Uterus (tissue), 4 donors: ENCODE measurements at places on chromosomes 2 and 18.

- no peaks in the 10 kb centered on the region for H3K4me1 ChIP-seq
- H3K27me3 ChIP-seq = no peaks in the 10 kb centered on the region
- no peak overlapping the region for H3K27ac ChIP-seq
- no peak for DNase-seq
Observed at GRCh38 chr2:123695426-123695825, 329.7 kb upstream of the CNTNAP5 start.

DNA sequence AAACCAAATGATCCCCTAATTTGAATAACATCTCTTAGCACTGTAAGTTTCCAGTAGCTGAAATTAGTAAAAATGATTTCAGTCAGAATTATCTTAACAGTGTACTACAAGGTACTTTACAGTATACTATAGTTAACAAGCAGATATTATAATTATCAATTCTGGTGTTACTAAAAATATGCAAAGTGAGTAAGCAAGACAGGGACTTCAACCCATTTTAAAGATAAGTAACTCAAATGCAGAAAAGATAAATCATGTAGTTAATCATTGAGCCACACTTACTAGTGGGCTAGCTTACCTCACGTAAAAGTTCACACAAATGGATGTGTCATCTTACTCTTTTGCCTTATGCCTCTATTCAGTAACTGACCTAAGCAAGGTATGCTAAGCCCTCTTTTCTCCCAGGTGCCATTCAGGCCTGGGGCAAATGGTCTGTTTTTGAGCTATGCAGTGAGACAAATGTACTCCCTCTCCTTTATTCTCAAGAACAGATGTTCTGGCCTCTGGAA is 101.0 kb downstream of the NBAS start:
- no peak overlapping the region for H3K4me3 ChIP-seq
- no peaks in the 10 kb centered on the region for H3K36me3 ChIP-seq
- DNase-seq = no peak
- H3K4me1 ChIP-seq = no peaks in the 10 kb centered on the region

DNA sequence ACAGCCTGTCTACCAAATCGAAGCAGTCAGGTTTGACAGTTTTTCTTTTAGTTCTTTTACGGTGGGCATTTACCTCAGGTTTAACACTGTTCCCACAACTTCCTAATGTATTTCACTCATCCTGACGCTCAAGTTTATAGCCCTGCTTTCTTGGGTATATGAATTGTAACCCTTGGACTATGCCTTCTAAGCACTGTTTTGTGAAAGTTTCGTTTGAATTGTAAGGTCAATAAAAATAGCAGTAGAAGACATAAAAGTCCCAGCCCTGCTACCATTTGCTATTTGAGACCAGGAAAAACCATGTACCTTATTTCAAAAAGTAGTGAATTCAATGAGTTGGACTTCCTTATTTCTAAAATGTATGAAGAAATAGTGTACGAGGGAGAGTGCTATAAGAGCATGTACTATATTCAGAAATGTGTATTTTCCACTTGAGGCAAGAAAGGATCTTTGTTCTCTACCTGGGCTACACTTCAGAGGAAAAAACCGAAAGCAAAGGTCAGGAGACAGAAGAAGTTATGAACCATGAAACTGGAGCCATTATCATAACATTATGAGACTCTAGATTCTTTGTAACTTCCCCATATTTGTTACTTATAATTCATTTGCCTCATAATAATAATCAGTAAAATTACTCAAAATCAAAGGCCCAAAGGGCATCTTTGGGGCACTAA is 1.9 kb upstream of the ZC3H15 start:
- H3K27me3 ChIP-seq = no peaks in the 10 kb centered on the region
- no peak overlapping the region for H3K27ac ChIP-seq
- H3K4me1 ChIP-seq = peaks cover 7% of the 10 kb centered on the region
- DNase-seq = no peak
- H3K36me3 ChIP-seq = no peaks in the 10 kb centered on the region
- H3K4me3 ChIP-seq = no peak overlapping the region

DNA sequence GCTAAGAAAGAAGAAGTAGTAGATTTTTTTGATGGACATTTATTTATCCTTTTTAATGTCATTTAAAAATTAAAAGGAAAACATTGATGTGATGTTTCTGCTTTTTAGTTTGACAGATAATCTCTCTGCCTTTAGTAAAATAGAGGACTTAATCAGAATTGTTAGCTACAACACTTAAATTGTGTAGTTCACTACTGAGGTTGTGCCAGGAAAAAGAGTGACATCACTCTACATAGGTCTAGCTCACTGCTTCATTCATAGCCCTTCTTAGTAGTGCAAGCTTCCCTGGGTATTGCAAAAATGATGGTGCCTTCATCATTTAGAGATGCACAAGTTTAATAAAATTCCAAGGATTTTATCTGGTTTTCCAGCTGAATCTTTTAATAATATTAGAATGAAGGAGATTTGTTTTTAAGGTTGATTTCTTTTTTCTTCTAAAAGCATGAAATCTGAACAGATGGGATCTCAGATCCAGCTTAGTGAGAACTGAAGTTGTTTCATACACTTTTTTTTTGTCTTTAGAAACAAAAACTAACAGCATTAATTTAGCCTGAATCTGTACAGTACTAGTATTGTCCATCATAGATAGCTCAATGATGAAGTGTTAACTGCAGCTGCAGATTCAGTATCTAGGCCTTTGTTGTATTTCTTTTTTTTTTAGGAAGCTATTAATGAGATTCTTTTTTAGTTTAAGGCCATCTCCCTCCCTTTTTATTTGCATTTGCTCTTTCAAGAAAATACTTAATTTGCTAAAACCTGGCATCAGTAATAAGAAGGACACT is 20.6 kb upstream of the TMEFF2 start:
- no peak for DNase-seq
- H3K4me3 ChIP-seq = no peak overlapping the region
- H3K27ac ChIP-seq = no peak overlapping the region
- H3K27me3 ChIP-seq = no peaks in the 10 kb centered on the region

DNA sequence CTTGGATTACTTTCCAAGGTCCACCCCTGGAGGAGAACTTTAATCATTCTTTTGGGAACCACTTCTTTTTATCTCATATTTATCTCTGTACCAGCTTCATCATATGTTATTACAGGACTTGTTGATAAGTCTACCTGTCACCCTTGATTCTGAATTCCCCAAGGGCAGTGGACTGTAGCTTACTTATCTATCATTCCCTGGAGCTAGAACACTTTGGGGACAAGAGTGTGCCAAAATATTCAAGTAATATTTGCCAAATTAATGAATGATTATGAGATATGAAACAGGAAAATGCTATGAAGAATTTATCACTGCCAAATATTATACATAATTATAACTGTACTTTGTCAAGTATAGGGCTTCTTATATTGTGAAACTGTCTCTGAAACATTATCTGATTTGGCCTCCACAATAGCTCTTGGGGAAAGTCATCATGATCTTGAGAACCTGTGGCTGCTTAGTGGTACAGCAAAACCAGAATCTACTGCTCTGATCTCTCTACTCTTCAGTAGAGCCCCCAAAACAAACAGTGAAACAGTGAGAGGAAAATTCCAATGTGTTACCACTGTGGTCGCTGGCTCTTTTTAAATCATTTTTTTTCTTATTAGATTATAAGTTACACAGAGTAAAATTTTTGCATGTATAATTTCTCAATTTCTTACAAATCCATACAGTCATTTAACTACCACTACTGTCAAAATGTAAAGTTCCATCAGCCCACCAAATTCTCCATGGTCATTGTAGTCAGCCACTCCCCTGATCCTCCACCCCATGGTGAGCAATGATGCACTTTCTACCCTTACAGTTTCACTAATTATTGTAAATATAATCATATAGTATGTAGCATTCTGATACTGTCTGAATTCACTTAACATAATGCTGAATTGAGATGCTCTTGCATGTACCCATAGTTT is 197.5 kb downstream of the PIEZO2 start:
- DNase-seq = no peak
- H3K27ac ChIP-seq = no peak overlapping the region
- H3K27me3 ChIP-seq = no peaks in the 10 kb centered on the region
- H3K36me3 ChIP-seq = no peaks in the 10 kb centered on the region
- H3K4me3 ChIP-seq = no peak overlapping the region
- no peaks in the 10 kb centered on the region for H3K4me1 ChIP-seq

DNA sequence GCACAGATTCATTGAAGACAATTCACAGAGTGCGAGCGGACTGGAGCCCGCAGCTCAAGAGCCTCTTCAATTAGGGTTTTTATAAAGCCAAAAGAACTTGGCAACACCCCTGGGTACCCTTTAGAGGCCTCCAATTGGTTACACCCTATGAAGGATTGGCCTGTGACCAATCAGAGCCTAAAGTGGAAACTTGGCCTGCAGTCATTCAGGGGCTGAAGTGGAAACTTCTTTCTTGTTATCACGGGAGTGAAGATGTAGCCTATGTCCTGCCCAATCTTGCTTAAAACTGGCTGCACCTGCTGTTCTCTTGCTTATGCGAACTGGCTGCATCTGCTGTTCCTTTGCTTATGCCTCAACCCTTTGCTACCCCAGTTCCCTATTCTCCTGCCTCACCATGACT is 1.8 kb upstream of the HJURP start:
- no peak for DNase-seq
- no peak overlapping the region for H3K27ac ChIP-seq
- H3K36me3 ChIP-seq = no peaks in the 10 kb centered on the region
- no peaks in the 10 kb centered on the region for H3K4me1 ChIP-seq

GRCh38 chr2:168517816-168518215 is 61.7 kb downstream of the CERS6 start:
- H3K27ac ChIP-seq = peak overlapping the region; percentile 75
- no peak for DNase-seq
- no peak overlapping the region for H3K4me3 ChIP-seq
- no peaks in the 10 kb centered on the region for H3K36me3 ChIP-seq
- no peaks in the 10 kb centered on the region for H3K4me1 ChIP-seq
- H3K27me3 ChIP-seq = no peaks in the 10 kb centered on the region

DNA sequence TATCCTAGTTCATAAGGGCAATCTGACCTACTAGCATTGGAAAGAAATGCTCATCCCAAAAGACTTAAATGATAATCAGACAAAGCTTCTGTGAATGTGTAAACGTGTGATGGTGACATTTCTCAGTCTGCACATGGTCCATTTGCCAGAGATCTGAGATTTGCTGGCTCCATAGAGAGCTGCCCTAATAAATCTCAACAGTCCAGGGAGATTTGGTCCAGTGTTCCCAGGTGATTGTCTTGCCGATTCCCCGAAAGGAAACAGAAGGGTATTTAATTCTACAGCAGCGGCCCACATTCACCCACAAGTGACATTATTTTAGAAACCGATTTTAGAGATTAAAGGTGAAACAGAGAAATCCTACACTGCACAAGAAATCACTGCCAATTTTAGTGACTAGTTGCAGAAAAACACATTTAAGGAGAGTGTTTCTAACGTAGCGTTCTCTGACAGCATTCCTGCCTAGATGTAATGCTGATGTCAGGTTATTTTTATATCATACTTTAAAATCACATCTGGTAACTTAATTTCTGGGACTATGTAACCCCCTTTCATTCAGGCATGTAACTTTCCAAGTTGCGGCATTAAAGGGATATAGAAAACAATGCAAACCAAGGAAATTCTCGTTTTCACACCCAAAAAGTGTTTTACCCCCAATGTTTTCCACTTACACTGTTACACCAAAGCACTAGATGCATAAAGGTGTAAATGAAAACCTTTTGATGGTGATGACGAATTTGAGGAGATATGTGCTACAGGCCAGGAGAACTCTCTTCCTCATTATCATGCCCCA is 231.9 kb upstream of the FN1 start:
- no peak for DNase-seq
- peak overlapping the region; percentile 55 for H3K27ac ChIP-seq
- H3K36me3 ChIP-seq = no peaks in the 10 kb centered on the region

- no peaks in the 10 kb centered on the region for H3K4me1 ChIP-seq
- H3K27me3 ChIP-seq = no peaks in the 10 kb centered on the region
- DNase-seq = no peak
- H3K36me3 ChIP-seq = no peaks in the 10 kb centered on the region
Observed at GRCh38 chr2:22037274-22037673, 913.5 kb downstream of the TDRD15 start.

DNA sequence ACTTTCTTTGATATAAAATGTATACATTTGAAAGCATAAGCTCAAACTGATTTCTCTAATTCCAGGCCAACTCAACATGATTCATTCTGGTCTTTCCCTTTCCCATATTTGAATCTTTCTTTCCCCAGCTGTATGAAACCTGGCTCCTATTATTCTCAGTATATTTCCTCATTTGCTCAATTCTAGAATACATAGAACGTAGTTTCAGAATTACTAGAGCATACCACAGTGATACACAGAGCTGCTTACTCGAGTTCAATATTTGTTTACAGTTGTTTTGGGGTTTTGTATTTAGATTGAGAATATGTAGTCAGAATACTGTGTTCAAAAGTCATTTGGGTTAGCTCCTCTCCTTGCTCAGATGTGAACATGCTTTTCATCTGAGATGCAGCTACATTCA is 43.0 kb downstream of the TNFRSF11A start:
- no peaks in the 10 kb centered on the region for H3K27me3 ChIP-seq
- DNase-seq = no peak
- no peak overlapping the region for H3K27ac ChIP-seq
- H3K4me3 ChIP-seq = no peak overlapping the region
- no peaks in the 10 kb centered on the region for H3K4me1 ChIP-seq

- H3K27ac ChIP-seq = peak overlapping the region; percentile 73
- peaks cover 9% of the 10 kb centered on the region for H3K4me1 ChIP-seq
- no peak overlapping the region for H3K4me3 ChIP-seq
- DNase-seq = peak; percentile 35
- H3K27me3 ChIP-seq = no peaks in the 10 kb centered on the region
Observed at GRCh38 chr2:62292190-62292589, 96.3 kb downstream of the B3GNT2 start.

GRCh38 chr18:77062518-77063003 is 70.0 kb downstream of the MBP start:
- DNase-seq = no peak
- no peaks in the 10 kb centered on the region for H3K4me1 ChIP-seq
- no peaks in the 10 kb centered on the region for H3K27me3 ChIP-seq
- H3K4me3 ChIP-seq = no peak overlapping the region
- H3K27ac ChIP-seq = peak overlapping the region; percentile 45
